ENCODE measurements at places on chromosomes 16 and 17. TPM values are rescaled to one million over a fixed set of nuclear protein-coding genes. Genes with fewer than 3 reads are reported as not detected.

GRCh38 chr16:82111944-82112343, 58.1 kb downstream of the MPHOSPH6 start:
- no peak overlapping the region for H3K4me3 ChIP-seq
- H3K27ac ChIP-seq = no peak overlapping the region
- H3K27me3 ChIP-seq = no peaks in the 10 kb centered on the region

DNA sequence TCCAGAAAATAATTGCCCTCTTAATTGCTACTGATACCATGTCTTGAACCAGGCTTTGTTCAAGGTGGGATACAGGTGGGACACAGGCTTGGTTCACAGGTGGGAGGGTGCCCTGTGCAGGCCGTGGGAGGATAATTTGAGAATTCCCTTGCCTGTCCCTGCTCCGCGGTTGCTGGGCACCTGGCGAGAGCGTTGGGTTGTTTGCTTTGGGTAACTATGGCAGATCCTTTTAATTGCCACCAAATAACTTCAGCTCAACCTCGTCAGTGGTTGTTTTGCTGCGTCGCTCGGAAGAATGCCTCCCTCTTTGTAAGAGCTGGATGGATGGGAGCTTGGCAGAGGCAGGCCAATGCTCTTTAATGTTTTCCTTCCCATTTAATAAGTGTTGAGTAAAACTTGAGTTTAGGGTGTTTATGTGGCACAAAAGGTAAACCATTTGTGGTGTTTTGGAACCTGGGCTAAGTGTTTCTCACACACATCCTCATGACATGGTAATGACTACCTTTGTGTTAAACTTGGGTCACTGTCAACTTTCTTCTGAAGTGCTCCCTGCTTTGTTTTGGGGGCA, 202.5 kb downstream of the MSI2 start:
- no peaks in the 10 kb centered on the region for H3K27me3 ChIP-seq
- DNase-seq = no peak
- no peaks in the 10 kb centered on the region for H3K4me1 ChIP-seq
- H3K36me3 ChIP-seq = no peaks in the 10 kb centered on the region
- no peak overlapping the region for H3K4me3 ChIP-seq

DNA sequence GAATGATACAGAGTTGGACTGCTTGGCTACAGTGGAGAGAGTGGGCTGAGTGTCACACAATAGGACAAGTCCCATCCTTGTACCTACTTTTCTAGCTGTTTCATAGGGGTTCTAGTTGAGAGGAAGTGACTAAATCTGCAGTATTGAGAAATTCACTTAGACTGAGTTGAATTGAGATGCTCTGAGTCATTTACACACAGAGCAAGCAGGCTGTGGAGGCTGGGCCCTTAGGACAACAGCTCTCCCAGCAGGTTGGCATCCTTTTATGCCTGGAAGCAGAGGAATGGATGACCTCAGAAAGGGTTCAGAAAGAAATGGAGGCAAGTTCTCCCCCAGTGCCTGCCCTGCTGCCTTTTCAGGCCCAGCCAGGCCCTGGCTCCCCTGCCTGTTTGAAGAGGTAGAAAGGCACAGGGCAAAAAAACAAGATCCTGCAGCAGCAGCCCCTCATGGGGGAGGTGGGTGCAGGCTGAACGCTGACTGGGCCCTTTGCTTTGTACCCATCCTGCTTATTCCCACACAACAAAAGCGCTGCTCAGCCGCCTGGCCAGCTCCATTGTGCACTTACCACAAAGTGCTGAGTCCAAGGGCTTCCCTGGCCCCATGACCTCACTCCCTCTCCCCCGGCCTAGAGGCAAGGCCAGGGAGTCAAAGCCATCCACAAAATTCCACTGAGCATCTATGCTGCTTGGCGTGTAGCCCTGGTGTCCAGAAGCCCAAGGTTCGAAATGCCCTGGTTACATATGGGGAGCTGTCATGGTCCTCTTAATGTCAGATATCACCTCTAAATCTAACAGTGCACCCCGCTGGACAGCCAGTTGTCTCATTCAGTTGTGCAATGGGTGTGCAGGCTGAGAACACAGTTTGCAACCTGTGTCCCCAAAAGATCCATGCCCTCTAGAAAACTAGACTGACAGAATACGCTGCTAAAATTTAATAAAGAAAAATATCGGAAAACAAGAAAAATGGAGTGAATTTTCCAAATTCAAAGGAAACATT, 5.4 kb upstream of the CRYBA1 start:
- H3K27me3 ChIP-seq = no peaks in the 10 kb centered on the region
- no peak overlapping the region for H3K4me3 ChIP-seq
- DNase-seq = no peak
- H3K36me3 ChIP-seq = no peaks in the 10 kb centered on the region

The SLC12A3 gene
- total RNA-seq = not detected

All from right lobe of liver (tissue), 6 donors.